ENCODE measurements at places on chromosomes 13 and 19. TPM values are rescaled to one million over a fixed set of nuclear protein-coding genes. Genes with fewer than 3 reads are reported as not detected.
A peak's percentile ranks its signal among the peaks of the same experiment; 100 is the strongest.

GRCh38 chr19:48617146-48617937 lies 1.6 kb downstream of the RPL18 start:
- peaks cover 26% of the 10 kb centered on the region for H3K36me3 ChIP-seq
- H3K4me1 ChIP-seq = peaks cover 60% of the 10 kb centered on the region
- no peak for DNase-seq
- H3K27ac ChIP-seq = peak overlapping the region; percentile 19

- no peak overlapping the region for H3K4me3 ChIP-seq
- H3K27me3 ChIP-seq = no peaks in the 10 kb centered on the region
- H3K36me3 ChIP-seq = no peaks in the 10 kb centered on the region
- no peak for DNase-seq
- no peaks in the 10 kb centered on the region for H3K4me1 ChIP-seq
- no peak overlapping the region for H3K27ac ChIP-seq
These were observed 95.0 kb upstream of the KLF12 start for GRCh38 chr13:74229242-74229641.

GRCh38 chr13:40094056-40094455 lies 438.6 kb downstream of the COG6 start:
- no peak overlapping the region for H3K27ac ChIP-seq
- no peaks in the 10 kb centered on the region for H3K27me3 ChIP-seq
- no peak overlapping the region for H3K4me3 ChIP-seq
- H3K4me1 ChIP-seq = peaks cover 8% of the 10 kb centered on the region
- peaks cover 5% of the 10 kb centered on the region for H3K36me3 ChIP-seq

- H3K27me3 ChIP-seq = no peaks in the 10 kb centered on the region
- H3K27ac ChIP-seq = no peak overlapping the region
- no peak overlapping the region for H3K4me3 ChIP-seq
- DNase-seq = no peak
- H3K4me1 ChIP-seq = no peaks in the 10 kb centered on the region
- peaks cover 2% of the 10 kb centered on the region for H3K36me3 ChIP-seq
These were observed 26.7 kb upstream of the RNASEH2B start for GRCh38 chr13:50882816-50883435.

DNA sequence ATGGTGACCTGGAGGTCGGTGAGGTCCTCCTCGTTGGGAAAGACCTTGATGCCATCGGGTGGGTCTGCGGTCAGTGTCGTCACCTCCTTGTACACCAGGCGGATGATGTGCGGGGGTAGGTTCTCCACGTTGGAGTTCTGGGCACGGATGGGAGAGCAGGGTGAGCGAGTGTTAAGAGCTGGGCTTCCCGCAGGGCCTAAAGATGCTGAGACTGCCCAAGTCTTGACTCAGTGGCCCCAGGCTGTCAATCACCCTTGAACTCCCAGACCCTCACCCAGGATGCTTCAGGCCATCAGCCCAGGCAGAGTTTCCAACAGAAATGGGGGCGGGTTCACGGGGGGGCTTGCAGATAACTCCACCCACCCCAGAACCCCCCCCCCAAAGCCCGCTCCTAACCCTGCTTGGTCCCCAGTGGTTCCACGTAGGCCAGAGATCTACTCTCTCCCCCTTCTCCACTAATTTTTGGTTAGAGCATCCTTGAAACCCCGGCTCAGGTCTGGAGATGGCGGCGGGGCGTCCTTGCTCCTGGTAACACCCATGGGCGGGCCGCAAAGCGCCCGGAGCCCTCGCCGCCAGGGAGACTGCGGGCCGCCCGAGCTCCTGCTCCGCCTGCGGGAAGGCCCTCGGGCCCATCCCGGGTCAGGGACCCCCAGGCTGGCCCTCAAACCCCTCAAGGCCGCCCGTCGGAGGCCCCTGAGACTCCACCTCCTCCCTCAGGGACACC lies 600 bp downstream of the UBE2S start:
- no peak for DNase-seq
- H3K4me3 ChIP-seq = peak overlapping the region; percentile 93
- peak overlapping the region; percentile 69 for H3K27ac ChIP-seq
- H3K27me3 ChIP-seq = peaks cover 30% of the 10 kb centered on the region

DNA sequence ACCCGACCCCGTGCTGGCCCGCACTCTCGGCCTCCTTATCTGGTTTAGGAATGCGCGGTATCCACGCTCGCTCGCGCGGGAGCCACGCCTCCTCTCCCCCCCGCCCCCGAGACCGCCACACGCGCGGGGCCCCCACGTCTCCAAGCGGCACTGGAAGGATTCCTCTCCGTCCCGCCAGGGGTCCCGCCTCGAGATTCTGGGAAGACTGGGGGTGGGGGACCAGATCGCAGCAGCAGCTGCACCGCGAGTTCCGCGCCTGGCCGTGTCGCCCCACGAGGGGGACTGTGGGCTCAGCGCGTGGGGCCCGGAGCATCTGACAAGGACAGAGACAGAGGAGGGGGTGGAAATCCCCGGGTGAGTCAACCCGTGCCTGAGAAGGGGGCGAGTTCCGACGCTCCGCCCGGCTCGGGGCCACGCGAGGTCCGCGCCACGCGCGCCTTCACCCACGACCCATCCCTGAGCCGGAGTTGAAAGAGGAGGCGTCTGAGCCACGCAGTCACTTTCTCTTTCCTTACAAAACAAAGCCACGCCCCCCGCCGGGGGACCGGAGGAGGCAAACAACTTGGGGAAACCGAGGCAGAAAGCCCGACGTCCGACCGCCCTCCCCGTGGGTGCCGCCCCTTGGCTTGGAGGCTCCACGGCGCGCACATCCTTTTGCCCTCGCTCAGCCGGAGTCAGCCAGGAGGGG lies 814 bp downstream of the S1PR2 start:
- H3K4me1 ChIP-seq = peaks cover 17% of the 10 kb centered on the region
- H3K36me3 ChIP-seq = no peaks in the 10 kb centered on the region
- H3K4me3 ChIP-seq = peak overlapping the region; percentile 87
- H3K27ac ChIP-seq = peak overlapping the region; percentile 27
- DNase-seq = peak; percentile 51

DNA sequence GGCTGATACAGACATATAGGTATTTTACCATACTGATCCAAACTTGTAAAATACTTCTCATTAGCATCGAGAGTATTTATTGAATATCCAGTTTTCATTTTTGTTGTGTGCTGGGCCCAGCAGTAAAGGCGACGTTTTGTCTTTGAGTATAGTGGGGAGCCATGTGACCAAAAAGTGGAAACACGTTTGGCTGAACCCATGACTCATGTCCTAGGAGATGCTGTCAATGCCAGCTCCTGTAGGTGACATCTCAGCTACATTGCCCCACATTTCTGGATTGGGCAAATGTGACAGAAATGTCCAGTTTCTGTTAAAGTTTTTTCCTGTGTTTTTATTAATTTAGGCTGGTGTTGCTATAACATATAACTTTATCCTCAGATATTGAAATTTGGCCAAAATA lies 26.1 kb upstream of the GTF3A start:
- H3K4me3 ChIP-seq = no peak overlapping the region
- H3K36me3 ChIP-seq = no peaks in the 10 kb centered on the region
- peaks cover 11% of the 10 kb centered on the region for H3K4me1 ChIP-seq
- no peak for DNase-seq
- H3K27ac ChIP-seq = no peak overlapping the region
- H3K27me3 ChIP-seq = peaks cover 6% of the 10 kb centered on the region

DNA sequence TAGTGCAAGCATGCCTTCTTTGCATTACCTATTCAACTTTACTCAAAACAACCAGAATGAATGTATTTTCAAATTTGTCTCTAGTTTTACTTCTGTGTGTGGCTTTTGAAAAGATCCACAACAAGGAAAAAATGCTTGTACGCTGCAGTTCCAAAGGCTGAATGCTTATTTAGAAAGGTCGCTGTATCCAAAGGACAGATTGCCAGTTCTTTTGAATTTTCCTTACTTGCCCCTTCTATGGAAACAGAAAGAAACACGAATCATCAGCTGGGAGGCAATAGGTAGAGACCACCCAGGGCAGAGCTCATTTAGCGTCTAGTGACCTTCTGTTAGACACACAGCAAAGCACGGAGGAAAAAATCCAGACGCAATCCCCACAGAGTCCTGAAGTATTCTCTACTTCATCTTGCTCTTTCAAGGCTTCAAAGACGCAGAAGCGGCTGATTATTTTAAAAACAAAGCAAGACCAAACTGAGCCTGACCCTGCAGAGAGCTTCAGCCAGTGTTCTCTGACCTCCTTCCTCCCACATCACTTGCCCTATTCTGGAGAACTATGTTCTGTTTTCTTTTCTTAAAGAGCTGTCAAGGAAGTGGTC lies 674.6 kb upstream of the SGCG start:
- peaks cover 8% of the 10 kb centered on the region for H3K4me1 ChIP-seq
- H3K27me3 ChIP-seq = peaks cover 28% of the 10 kb centered on the region
- peak overlapping the region; percentile 1 for H3K4me3 ChIP-seq
- H3K27ac ChIP-seq = no peak overlapping the region
- DNase-seq = no peak
- H3K36me3 ChIP-seq = peaks cover 5% of the 10 kb centered on the region

- DNase-seq = no peak
- H3K27ac ChIP-seq = no peak overlapping the region
- H3K4me3 ChIP-seq = no peak overlapping the region
- H3K27me3 ChIP-seq = no peaks in the 10 kb centered on the region
- peaks cover 34% of the 10 kb centered on the region for H3K36me3 ChIP-seq
These were observed 249.4 kb downstream of the PCCA start for GRCh38 chr13:100338275-100338674.

GRCh38 chr19:48290401-48290770 lies 20.5 kb downstream of the ZNF114 start:
- peaks cover 24% of the 10 kb centered on the region for H3K36me3 ChIP-seq
- peaks cover 8% of the 10 kb centered on the region for H3K27me3 ChIP-seq
- peaks cover 8% of the 10 kb centered on the region for H3K4me1 ChIP-seq
- H3K4me3 ChIP-seq = no peak overlapping the region

- H3K27ac ChIP-seq = no peak overlapping the region
- H3K36me3 ChIP-seq = no peaks in the 10 kb centered on the region
- no peak overlapping the region for H3K4me3 ChIP-seq
These were observed 8.5 kb upstream of the CA11 start for GRCh38 chr19:48654299-48655059.

DNA sequence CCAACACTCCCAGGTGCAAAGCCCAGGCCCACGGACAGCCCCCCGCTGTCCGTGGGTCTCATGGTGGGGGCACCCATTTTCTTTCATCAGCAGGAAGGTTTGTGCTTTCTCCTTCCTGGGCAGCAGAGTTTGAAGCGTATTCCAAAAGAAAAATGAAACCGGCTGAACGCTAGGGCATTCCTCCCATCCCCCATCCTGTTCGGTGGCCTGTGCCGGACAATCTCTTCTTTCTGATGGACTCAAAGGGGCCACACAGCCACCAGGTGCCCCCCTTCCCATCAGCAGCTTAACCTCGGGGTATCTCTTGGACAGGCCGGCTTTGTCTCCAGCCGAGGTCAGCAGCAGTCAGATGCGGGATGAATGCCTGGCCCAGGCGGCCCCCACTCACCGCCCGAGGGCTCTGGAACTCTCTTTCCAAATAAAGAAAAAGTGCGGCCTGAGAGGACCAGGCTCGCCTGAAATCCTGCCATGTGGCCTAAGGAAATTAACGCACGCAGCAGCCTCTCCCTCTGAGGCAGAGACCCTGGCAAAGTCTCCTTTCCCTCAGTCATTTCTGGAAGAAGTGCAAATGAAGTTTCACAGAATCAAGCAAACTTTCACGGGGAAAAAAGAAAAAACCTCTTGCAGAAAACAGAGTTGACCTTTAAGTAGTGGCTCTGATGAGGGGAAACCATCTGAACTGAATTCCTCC lies 67.8 kb downstream of the RASA3 start:
- peak overlapping the region; percentile 99 for H3K27ac ChIP-seq
- peaks cover 74% of the 10 kb centered on the region for H3K4me1 ChIP-seq
- H3K4me3 ChIP-seq = peak overlapping the region; percentile 83
- H3K27me3 ChIP-seq = peaks cover 4% of the 10 kb centered on the region
- peaks cover 3% of the 10 kb centered on the region for H3K36me3 ChIP-seq

- no peaks in the 10 kb centered on the region for H3K27me3 ChIP-seq
- no peak overlapping the region for H3K27ac ChIP-seq
- no peak for DNase-seq
- peaks cover 6% of the 10 kb centered on the region for H3K36me3 ChIP-seq
- no peak overlapping the region for H3K4me3 ChIP-seq
- peaks cover under 1% of the 10 kb centered on the region for H3K4me1 ChIP-seq
These were observed 1071.3 kb upstream of the MIR17HG start for GRCh38 chr13:90276216-90276615.

GRCh38 chr13:40145139-40145538 lies 489.7 kb downstream of the COG6 start:
- H3K27me3 ChIP-seq = no peaks in the 10 kb centered on the region
- no peaks in the 10 kb centered on the region for H3K36me3 ChIP-seq
- no peak overlapping the region for H3K4me3 ChIP-seq
- DNase-seq = no peak
- H3K27ac ChIP-seq = no peak overlapping the region

SLAIN1 gene
- 38.7 TPM for total RNA-seq

SLC6A16 gene
- total RNA-seq = 7.4 TPM

DNA sequence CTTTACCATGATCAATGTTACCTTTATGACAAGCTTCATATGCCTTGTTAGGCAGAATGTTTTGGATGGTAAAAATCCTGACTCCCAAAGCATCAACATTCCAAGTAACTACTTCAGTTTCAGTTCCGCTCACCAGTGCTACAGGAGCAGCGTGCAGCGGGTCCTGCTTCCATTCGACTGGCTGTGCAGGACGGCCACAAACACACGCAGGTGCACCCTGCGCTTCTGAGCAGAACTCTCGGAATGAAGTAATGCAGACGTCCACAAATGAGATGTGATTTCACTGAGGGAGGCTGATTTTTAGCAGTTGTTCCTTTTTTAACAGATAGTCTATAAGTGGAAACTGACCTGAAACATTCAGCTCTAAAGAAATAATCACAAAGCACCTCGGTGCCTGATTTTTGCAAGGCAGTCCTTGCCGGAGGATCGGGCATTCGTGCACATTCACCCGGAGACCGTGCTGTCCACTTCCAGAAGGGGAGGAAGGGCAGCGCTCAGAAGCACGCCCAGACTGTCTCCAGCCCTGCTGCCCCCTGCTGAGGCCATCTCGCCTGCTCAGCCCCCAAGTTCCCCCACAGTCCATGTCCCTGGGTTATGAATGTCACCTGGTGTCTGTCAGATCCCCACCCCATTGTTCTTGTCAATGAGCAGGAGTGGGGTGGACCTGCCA lies 85.8 kb downstream of the RAB20 start:
- no peaks in the 10 kb centered on the region for H3K4me1 ChIP-seq
- H3K4me3 ChIP-seq = no peak overlapping the region
- H3K27ac ChIP-seq = no peak overlapping the region

GRCh38 chr13:41917641-41918040 lies 43.3 kb downstream of the VWA8 start:
- no peak overlapping the region for H3K27ac ChIP-seq
- no peak for DNase-seq
- H3K36me3 ChIP-seq = peaks cover 16% of the 10 kb centered on the region

RINL gene
- total RNA-seq = 1.4 TPM

TBXA2R gene
- total RNA-seq = 0.23 TPM

GRCh38 chr13:22091222-22091970 lies 420.5 kb downstream of the FGF9 start:
- H3K27ac ChIP-seq = no peak overlapping the region
- no peaks in the 10 kb centered on the region for H3K36me3 ChIP-seq
- H3K27me3 ChIP-seq = no peaks in the 10 kb centered on the region
- no peaks in the 10 kb centered on the region for H3K4me1 ChIP-seq

ONECUT3 gene
- 0.93 TPM for total RNA-seq

GRCh38 chr19:52028780-52029123 lies 573 bp upstream of the ZNF614 start:
- no peak for DNase-seq
- peak overlapping the region; percentile 98 for H3K27ac ChIP-seq
- no peaks in the 10 kb centered on the region for H3K27me3 ChIP-seq
- H3K36me3 ChIP-seq = peaks cover 72% of the 10 kb centered on the region

Data from neural crest cell (in vitro differentiated cells).